Stimulated activated CD8-positive, alpha-beta memory T cell treated with anti-CD3 and anti-CD28 coated beads, Interleukin-4, amount 100 ng/mL, for 24 hours (primary cell): ENCODE measurements at places on chromosomes 7 and 10.

DNA sequence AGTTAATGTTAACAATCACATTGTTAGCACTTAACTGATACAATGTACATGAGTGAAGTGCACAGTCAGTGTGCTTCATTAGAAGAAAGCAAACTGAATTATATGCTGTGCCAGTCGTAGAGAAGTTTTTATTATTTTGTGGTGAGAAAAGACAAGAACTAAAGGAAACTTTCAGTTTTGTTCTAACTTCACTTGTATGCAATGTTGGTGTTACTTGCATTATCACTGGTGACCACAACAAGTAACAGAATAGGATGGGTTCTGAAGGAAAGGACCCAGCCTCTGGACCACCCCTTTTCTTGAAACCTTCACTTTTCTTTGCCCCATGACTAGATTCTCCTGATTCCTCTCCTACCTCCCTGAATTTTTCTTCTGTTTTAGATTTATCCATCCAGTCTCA, 123.3 kb upstream of the GAD2 start:
- no peak for DNase-seq

GRCh38 chr10:97365761-97366351, 31.3 kb upstream of the FRAT2 start:
- no peak for DNase-seq

DNA sequence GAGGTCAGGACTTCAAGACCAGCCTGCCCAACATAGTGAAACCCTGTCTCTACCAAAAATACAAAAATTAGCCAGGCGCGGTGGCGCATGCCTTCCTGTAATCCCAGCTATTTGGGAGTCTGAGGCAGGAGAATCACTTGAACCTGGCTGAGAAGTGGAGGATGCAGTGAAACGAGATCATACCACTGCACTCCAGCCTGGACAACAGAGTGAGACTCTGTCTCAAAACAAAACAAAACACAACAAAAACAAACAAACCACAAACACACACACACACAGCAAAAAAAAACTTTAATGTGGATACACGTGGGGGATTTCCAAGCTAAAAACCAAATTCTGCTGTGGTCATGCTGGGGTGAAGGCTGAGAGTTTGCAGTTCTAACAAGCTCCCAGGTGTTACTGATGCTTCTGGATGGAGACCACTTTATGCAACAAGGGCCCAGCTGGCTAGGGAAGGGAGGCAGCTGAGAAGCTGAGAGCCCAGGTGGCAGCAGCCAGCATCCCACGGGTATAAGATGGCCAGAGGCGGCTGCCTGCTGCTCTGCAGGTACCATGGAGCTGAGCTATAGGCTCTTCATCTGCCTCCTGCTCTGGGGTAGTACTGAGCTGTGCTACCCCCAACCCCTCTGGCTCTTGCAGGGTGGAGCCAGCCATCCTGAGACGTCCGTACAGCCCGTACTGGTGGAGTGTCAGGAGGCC, at the start of gene ZP3:
Gene ZP3 (plus strand): TSS at position 538 of the 699 bp plus-strand sequence. CDS start 15 bp downstream, at position 553.
- DNase-seq: no peak

- no peak for DNase-seq
Observed at GRCh38 chr7:80719261-80719660, 80.8 kb downstream of the CD36 start.

DNA sequence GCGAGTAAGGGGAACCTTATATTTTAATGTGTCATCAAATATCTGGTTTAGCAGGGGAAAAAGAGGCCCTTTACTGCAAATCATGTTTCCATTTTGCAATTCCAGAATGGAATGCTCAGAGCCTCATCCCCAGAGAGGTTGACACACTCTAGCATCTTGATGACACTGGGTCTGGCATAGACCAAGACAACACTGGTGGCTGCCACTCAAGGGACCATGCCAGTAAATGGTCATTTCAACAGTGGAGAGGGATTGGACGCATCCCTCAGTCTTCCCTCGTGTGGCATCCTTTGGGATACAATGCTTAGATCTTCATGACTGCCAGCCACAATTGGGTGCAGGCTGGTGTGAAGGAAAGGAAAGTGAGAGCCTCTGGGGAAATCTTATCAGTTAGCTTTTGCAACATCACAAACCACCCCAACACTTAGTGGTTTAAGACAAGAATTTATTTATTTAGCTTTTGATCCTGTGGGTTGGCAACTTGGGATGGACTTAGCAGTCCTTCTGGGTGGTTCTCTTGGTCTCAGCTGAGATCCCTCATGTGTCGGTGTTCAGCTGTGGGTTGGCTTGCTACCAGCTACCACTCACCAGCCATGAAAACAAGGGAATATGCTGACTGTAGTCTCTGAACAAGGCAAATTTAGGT, 21.6 kb downstream of the TACC2 start:
- no peak for DNase-seq

DNA sequence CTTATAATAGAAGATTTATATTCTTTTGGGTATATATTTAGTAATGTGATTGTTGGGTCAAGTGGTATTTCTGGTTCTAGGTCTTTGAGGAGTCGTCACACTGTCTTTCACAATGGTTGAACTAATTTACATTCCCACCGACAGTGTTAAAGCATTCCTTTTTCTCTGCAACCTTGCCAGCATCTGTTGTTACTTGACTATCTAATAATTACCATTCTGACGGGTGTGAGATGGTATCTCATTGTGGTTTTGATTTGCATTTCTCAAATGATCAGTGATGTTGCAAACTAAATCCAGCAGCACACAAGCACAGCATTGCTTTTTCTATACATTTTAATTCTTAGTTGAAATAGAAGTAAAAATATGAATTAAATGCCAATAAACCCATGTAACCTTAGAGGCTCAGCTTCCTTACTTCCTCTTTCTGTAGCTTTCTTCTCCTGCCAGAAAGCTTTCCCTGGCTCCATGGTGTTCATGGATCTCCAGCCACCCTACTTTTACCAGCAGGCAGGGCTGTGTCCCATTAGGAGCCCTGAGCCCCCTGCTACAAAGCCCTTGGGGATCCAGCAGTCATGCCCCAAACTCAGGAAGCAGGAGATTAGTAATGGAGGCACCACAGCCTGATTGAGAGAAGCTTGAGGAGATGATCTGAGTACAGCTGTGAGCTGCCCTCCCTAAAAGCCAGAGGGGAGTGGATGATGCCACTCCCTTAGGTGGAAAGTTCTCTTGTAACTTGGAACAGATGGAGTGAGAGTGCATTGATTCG, 158.6 kb downstream of the TMEM178B start:
- DNase-seq: no peak

DNA sequence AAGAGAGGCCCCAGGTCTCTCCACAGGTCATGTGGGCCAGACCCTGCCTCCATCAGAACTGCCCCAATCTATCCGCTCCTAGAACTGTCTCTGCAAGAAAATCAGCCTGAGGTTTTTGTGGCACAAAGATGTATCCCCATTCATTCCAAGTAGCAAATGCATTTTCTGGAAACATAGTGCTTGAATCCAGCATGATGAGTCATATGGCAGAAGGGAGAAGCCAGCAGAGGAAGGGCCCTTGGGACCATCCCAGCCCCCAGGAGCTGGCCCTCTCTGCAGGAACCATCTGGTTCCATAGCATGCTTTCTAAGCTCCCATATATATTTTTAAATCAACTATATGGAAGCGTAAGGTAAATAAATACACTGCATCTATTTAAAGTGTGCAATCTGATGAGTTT, 563.2 kb downstream of the GALNT17 start:
- no peak for DNase-seq

DNA sequence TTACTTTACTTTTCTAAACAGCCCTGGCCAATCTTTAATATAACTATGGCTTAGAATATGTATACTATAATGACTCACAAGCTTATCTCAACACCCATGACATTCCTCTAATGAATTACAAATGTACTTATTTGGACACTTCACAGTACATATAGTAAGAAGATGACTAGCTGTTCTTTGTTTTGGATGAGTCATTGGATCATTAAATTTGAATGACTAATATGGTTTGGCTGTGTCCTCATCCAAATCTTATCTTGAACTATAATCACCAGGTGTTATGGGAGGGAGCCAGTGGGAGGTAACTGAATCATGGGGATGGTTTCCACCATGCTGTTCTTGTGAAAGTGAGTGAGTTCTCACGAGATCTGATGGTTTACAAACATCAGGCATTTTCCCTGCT, 807.5 kb upstream of the SORCS1 start:
- no peak for DNase-seq

- DNase-seq: no peak
Observed at GRCh38 chr7:36734731-36735130, 10.4 kb upstream of the AOAH start.

DNA sequence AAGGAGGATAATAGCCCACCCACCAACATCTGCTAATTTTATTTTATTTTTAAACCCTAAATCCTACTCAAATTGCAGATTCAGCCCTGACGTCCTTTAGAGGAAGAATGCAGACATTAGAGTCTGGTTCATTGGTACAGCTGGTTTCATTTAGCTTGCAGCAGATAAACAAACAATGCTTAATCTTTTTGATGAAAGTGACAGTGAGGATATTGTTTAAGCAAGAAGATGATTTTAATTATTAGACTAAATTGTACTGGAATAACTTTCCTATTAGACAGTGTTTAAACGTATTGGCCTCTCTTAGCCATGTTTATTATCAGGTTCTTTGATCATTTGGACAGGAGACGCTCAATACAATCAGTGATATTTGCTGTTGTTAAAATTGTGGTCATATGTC, 164.8 kb downstream of the CDK14 start:
- no peak for DNase-seq

- DNase-seq: no peak
Observed at GRCh38 chr10:49497358-49497757, 41.6 kb downstream of the ERCC6 start.

GRCh38 chr7:99141334-99141733, 2.6 kb downstream of the SMURF1 start:
- DNase-seq: no peak

DNA sequence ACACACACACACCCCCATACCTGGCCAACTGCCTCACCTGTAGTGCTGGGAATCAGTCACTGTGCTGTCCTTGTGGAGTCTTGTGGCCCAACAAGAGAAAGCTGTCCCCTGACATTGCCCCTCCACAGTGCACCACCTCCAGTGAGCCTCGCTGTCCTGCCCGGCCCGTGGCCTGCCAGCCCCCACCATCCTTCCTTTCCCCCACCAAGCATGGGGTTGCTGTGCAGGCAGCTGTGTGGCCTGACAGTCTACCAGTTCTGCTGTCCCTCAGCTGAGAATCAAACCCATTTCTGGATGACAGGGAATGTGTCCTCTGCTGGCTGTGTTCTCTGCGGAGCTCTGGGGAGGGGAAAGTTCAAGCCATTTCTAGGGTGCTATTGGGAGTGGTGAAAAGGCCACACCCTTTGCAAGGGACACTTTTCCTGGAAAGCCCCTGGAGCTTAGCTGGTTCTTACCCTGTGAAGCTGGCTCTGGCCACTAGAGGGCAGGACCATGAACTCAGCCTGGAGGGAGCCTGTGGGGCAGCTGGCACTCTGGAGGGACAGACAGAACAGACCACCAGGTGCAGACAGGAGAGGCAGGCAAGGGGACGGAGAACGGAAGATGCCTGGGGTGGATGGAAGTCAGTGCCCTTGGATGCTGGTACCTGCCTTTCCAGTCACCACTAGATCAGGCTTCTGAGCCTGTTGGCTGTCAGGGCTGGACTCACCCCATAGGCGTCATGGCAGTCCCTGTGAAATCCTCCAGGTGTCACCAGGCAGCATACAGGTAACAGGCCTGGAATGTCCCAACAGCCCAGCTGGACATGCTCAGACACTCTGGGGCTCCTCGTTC, 10.5 kb upstream of the MTPAP start:
- DNase-seq: peak; percentile 37

DNA sequence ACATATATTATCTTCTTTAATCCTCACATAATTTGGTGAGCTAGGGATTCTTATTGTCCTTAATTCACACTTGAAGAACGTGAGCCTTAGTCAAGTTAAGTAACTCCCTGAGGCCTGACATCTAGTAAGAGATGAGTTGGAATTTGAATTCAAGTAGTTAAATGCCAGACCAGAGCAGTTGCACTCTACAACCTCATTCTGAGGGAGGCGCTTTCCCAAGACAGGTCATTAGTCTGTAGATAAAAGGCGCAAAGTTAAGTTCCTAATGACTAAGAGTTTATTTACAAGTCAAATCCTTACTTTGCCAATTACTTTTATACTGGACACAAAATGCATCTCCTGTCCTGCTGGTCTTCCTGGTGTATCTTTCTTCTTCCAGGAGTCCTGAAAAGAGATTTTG, 3.6 kb upstream of the EXOC6 start:
- no peak for DNase-seq

- DNase-seq: no peak
Observed at GRCh38 chr7:115066050-115066449, 144.2 kb downstream of the MDFIC start.

GRCh38 chr10:5678397-5679036, 6.1 kb upstream of the TASOR2 start:
- no peak for DNase-seq

GRCh38 chr10:128763588-128763987, 637.4 kb upstream of the MKI67 start:
- DNase-seq: no peak

GRCh38 chr7:25430200-25430931, 202.1 kb upstream of the NPVF start:
- no peak for DNase-seq

- no peak for DNase-seq
Observed at GRCh38 chr10:42926843-42927242, 144.2 kb downstream of the BMS1 start.

DNA sequence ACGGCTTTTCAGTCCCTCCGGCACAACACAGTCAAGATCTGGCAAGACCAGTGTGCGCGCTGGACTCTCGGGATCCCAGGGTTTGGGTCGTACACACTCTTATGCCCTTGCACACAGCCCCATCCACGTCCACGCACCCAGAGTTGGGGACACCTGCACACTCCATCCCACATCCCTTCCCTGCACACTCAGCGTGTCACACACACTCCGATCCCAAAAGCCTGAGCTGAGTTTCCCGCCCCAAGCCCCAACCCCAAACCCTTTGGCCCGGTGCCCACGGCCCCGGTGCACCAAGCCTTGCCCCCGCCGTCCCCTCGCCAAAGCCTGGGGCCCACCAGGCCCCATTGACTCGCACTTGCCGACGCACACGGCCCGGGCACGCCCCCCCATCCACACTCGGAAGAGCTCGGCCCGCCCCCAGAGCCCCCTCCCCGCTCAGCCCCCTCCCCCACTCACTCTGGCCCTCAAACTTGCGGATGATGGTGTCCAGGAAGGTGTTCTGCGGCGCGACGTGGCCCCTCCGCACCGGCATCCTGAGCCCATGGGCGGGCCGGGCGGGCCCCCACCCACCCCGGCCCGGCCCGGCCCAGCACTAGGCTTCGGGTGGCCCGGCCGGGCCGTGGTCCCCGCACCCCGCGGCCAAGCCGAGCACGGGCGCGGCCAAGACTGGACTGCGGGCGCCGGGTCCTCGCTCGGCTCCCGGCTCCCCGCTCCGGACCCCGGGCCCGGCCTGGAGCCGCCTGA, 567 bp downstream of the KCNH2 start:
- no peak for DNase-seq

- no peak for DNase-seq
Observed at GRCh38 chr7:119684763-119685162, 588.2 kb upstream of the KCND2 start.

- no peak for DNase-seq
Observed at GRCh38 chr7:52758356-52758755, 277.1 kb upstream of the POM121L12 start.
